ENCODE measurements at places on chromosomes 7 and 10.

DNA sequence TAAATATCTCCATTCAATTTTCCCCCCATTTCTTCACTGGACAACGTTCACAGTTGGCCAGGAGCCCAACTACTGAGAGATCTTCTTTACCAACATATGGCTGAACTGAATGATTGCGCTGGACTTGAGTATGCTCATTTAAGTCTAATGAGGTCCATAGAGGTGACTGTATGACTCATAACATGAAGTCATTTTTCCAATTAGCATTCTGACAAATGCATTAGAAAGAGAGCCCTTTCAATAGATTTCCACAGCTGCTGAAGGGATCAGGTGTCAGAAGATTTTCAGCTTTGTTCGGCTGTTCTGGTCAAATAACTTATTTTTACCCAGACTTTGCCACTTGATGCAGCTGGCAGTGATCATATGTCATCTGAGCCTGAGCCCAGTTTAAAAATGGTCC lies 438.0 kb downstream of the ETV1 start:
- DNase-seq: no peak

- no peak for DNase-seq
Measured at GRCh38 chr10:21264271-21264670, 261.2 kb downstream of the SKIDA1 start.

GRCh38 chr7:102439963-102440795 lies 6.8 kb downstream of the ORAI2 start:
- peak; percentile 70 for DNase-seq

GRCh38 chr7:158821171-158822031 lies 7.9 kb downstream of the ESYT2 start:
- DNase-seq: peak; percentile 94

GRCh38 chr10:121155742-121156474 lies 304.7 kb downstream of the WDR11 start:
- no peak for DNase-seq

- no peak for DNase-seq
Measured at GRCh38 chr10:85604136-85604725, 762.4 kb downstream of the GRID1 start.

- no peak for DNase-seq
Measured at GRCh38 chr10:34061841-34062240, 727.4 kb upstream of the NRP1 start.

DNA sequence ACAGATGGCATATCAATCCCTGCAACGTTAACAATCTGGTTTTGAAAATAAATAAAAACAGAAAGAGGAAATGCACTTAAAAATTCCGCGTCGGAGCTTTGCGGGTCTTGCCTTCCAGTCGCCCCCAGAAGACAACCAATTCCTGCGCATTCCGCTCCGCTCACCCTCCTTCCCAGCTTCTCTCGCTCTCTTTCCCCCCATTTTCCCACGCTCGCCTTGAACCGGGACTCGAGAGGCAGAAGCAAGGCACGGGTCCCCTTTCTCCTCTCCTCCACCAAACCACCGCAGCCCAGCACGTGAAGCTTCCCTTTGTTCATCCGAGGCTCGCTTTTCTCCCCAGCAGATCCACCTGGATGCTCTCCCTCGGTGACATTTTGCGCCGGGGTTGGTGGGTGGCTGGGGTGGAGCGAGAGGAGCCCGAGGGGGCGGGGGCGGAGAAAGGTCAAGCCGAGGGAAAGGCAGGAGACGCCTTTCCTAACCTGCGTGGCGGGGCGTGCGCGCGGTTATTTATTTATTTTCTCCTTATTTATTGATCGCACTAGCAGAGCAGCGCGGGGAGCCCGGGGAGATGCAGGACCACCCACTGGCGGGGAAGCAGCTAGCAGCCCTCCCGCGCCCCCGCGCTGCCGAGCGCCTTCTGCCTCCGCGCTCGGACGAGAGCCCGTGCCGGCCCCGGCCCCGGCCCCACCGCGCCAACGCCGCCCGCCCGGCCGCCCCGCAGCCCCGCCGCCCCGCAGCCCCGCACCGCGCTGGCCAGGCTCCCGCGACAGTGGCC lies at the start of gene KCND2:
Gene KCND2 (plus strand): TSS at position 475 of the 775 bp plus-strand sequence.
- DNase-seq: no peak

GRCh38 chr10:44424957-44425356 lies 40.1 kb upstream of the CXCL12 start:
- DNase-seq: no peak

GRCh38 chr7:83908526-83908925 lies 259.6 kb upstream of the SEMA3E start:
- DNase-seq: no peak

GRCh38 chr7:139361523-139361922 lies 1.8 kb downstream of the LUC7L2 start:
- DNase-seq: no peak

GRCh38 chr7:99766484-99767099 lies 17.4 kb downstream of the CYP3A4 start:
- DNase-seq: no peak

DNA sequence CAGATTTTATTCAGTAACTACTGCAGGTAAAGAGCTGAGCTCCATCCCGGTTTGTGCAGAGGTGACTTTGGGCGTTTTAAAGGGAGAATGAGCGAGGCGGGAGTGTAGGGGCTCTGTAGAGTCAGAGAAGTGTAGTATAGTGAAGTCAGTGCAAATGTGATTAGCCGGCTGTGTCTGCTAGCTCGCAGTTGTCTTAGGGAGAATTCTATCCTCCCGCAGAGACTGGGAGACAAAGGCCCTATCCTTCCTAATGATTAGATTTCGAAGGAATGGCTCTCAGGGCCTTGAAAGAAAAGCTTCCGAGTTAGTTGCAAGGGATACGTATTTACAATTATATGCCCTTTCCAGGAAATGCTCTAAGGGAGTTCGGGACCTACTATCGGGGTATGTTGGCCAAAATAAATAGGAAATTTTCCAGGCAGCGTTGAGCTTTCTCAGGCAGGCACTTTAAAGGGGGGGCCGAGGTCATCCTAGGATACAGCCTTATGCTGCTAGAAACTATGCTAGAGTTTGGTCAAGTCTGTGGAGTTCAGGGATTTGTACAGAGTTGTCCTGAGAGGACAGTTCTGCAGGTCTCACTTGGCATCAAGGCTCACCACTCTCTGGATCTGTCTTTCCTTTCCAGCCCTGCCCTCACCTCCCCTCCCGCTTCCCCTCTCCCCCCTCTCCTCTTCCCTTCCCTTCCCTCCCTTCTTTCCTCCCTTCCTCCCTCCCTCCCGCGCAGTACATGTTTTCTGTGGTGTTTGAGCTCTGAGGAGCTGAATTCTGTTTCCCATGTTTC lies 825 bp downstream of the MRPL32 start:
- DNase-seq: peak; percentile 19

- no peak for DNase-seq
Measured at GRCh38 chr7:1555813-1556543, at the start of gene TMEM184A. Gene TMEM184A (minus strand): TSS chr7:1556205. CDS start chr7:1555484, 721 bp downstream.

- DNase-seq: no peak
Measured at GRCh38 chr7:124162667-124163066, 129.8 kb upstream of the TMEM229A start.

- DNase-seq: no peak
Measured at GRCh38 chr7:12619461-12620069, 49.0 kb downstream of the SCIN start.

- DNase-seq: no peak
Measured at GRCh38 chr7:154638286-154638685, 364.6 kb downstream of the PAXIP1 start.

- DNase-seq: no peak
Measured at GRCh38 chr7:151399906-151400305, 9.9 kb downstream of the WDR86 start.

GRCh38 chr10:99466632-99467223 lies 36.3 kb upstream of the GOT1 start:
- no peak for DNase-seq

DNA sequence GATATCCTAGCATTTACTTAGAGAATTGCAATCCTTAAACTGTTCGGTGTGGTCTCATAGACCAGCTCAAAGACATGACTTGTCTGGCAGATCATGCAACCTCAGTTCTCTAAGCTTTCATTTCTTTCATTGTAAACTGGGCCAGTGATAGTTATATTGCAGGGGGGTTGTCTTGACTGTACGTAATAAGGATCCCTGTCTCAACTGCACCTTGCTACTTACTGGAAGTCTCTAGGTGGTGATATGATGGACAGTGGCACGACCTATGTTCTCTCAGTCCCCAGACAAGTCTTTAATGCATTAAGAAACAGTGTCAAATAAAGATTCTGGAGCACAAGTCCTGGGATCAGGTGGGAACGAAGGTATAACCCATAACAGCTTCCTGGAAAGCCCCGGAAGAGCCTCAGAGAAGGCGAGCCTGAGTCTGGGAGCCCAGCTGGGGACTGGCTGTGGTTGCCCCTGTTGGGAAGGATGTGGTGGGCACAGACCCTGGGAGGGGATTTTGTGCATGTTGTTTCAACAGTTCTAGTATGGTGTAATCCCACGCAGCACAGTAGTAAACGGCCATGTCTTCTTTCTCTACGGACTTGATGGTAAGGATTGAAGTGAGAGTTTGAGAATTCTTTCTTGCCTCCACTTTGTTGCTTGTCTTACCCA lies 26.0 kb upstream of the TARP start:
- DNase-seq: no peak

DNA sequence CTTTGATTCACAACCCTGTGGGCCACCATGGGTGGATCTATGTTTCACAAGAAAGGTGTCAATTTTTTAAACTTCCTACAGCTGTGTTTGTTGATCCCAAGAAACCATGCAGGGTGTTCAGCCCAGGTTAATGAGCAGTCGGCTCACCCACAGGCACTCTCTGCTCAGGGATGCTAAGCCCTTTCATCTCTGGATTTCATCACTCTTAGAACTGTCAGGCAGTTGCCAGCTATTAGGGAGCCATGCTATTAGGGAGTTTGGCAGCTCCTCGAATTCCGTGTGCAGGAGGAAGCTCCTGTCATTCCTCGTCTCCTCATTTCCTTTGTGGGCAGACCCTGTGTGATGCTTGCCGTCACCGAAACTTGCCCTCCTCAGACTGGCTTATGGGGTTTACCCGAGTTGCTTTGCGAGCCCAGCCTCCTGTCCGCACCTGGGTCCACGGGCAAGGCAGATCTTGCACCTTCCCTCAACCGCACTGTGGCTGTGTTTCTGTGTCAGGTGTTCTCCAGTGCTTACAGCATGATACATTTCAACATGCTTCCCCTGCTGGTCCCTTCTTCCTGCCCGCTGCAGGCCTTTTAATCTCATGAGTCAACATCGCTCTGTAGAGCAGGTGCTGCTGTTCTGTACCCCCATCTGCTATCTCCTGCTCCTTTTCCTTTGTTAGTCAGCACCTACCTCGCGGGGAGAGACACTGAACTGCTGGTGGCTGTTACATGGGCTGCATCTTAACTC lies 509.8 kb downstream of the SUGCT start:
- DNase-seq: no peak

- no peak for DNase-seq
Measured at GRCh38 chr7:128044064-128044463, 12.8 kb upstream of the LRRC4 start.

- DNase-seq: no peak
Measured at GRCh38 chr7:9776900-9777299, 1196.8 kb upstream of the PHF14 start.

DNA sequence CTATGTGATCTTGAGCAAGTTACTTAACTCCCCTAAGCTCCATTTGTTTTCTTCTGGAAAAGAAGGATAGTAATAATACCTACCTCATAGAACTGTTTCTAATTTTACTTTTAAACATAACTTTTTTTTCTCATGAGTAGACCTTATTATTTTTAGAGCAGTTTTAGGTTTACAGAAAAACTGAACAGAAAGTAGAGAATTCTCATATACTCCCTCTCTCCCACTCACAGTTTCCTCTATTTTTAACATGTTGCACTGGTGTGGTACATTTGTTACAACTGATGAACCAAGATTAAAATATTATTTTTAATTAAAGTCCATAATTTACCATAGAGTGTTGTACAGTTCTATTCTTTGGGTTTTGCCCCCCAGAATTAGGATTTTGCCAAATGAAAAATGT lies 221.3 kb upstream of the CSTF2T start:
- no peak for DNase-seq

DNA sequence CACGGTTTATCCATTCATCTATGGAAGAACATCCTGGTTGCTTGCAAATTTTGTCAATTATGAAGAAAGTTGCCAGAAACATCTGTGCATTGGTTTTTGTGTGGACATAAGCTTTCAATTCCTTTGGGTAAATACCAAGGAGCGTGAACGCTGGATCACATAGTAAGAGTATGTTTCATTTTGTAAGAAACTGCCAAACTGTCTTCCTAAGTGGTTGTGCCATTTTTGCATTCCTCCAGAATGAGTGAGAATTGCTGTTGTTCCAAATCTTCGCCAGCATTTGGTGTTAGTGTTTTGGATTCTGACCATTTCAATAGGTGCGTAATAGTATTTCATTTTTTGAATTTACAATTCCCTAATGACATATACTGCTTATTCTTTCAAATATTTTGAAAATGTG lies 155.3 kb upstream of the FRMD4A start:
- DNase-seq: no peak

- no peak for DNase-seq
Measured at GRCh38 chr7:66502230-66503035, 126.2 kb upstream of the KCTD7 start.

DNA sequence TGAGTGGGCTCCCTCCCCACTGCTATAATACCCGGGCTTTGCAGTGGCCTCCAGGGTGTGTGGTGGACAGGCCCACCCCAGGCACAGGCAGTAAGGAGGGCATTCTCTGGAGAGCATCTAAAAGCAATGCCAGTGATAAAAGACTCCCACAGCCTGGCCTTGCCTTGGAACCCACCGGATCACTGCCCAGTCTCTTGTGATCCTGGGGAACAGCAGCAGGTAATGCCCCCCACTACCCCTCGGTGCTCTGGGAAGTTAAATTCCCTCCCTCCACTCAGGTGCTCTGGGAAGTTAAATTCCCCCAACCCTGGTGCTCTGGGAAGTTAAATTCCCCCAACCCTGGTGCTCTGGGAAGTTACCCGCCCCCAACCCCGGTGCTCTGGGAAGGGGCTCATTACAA lies 565.2 kb downstream of the TCERG1L start:
- no peak for DNase-seq

- no peak for DNase-seq
Measured at GRCh38 chr7:43535810-43536585, 46.9 kb upstream of the STK17A start.

- no peak for DNase-seq
Measured at GRCh38 chr7:333393-333764, 43.4 kb downstream of the FOXL3 start.

DNA sequence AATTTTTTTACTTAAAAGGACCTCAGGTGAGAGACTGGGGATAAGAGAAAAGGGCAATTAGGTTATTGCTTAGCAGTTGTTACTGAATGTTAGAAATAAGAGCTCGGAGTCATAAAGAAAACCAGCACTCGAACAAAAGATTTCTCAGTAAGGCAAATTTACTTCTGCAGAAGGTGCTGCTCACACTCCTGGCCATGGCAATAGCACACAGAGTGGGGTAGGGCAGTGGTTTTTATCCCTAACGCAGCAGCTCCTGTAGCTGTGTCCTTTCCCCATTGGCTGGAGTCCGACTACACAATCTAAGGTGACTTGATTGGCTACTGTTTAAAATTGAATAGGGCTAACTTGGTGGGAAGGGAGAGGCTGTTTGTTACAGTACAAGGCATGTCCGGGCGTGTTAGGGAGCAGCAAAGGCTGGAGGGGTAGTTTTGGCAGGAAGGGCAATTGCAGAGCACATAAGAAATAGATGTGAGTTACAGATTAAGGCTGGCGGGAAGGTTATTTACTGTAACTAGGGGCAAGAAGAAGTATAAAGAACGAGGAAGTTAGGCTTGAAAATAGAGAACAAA lies 112.1 kb downstream of the AKR1D1 start:
- DNase-seq: no peak
